ENCODE measurements at places on chromosomes 6 and 20. TPM values are rescaled to one million over a fixed set of nuclear protein-coding genes. Genes with fewer than 3 reads are reported as not detected.

DNA sequence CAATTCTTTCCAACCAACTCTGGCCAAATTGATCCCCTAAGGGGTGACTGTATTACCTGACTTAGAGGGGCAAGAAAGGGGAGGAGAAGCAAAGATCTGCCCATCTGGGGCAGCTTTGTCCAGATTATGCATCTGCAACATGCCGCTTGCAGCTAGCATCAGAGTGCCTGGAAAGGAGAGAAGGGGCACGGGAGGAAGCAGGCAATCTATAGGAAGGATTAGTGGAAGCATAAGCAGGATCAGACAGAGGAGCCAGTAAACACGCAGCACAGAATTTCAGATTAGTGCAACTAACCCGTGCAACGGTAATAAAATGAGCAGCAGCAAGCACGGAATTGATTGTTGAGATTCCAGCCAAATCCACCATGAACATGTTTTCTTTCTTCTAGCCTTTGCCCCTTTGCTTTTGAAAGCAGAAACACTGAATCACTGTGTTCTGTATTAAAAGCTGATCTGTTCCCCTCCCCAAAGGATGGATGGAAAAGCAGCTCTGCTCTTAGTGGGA is 643.6 kb upstream of the CHD6 start:
- H3K27ac ChIP-seq = no peak overlapping the region
- no peak for DNase-seq
- no peaks in the 10 kb centered on the region for H3K27me3 ChIP-seq
- H3K4me3 ChIP-seq = no peak overlapping the region
- H3K4me1 ChIP-seq = no peaks in the 10 kb centered on the region

SYNDIG1 gene
- total RNA-seq = 5.0 TPM

C6orf163 gene
- 2.0 TPM for total RNA-seq

- no peaks in the 10 kb centered on the region for H3K36me3 ChIP-seq
- H3K4me3 ChIP-seq = no peak overlapping the region
- H3K4me1 ChIP-seq = peaks cover 89% of the 10 kb centered on the region
- H3K27ac ChIP-seq = peak overlapping the region; percentile 31
These were observed 89.9 kb downstream of the ARID1B start for GRCh38 chr6:156867121-156867520.

GRM1 gene
- 0.41 TPM for total RNA-seq

DNA sequence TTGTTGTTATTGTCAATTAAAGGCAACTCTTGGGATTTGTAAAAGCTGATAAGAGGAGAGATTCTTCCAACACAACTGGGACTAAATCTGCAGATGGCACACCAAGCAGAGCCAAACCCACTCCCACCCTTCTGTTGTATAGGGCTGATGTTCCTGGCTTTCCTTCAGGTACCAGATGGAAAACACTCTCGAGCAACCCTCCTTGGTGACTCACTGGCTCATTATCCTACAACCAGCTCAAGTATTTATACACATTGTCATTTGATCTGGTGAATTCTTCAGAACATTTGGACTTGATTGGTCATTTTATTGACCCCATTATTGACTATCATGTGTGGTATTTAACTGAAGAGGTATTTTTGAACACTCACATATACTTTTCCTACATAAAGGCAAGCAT is 190.3 kb upstream of the PCSK2 start:
- H3K4me1 ChIP-seq = peaks cover 6% of the 10 kb centered on the region
- no peaks in the 10 kb centered on the region for H3K36me3 ChIP-seq
- H3K27ac ChIP-seq = no peak overlapping the region
- H3K4me3 ChIP-seq = no peak overlapping the region

SLC24A3 gene
- total RNA-seq = 4.7 TPM

DNA sequence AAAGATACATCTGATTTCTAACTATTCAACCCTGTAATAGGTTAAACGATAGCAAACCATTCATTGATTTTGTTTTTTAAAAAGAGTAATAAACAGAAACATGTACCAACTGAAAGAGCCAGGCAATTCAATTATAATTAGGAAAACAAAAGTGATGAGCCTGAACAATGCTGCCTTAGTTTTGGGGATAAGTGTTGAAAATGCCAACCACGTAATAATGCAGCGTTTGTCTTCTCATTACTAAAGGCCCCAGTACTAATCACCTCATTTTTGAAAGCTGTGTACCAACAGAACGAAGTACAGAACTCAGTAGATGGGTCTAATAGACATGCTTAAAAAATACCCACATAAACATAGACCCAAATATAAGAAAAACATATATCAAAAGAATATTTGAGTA is 663.6 kb upstream of the CHD6 start:
- peaks cover 11% of the 10 kb centered on the region for H3K27me3 ChIP-seq
- no peaks in the 10 kb centered on the region for H3K36me3 ChIP-seq
- H3K27ac ChIP-seq = no peak overlapping the region
- peaks cover 5% of the 10 kb centered on the region for H3K4me1 ChIP-seq
- DNase-seq = no peak

DNA sequence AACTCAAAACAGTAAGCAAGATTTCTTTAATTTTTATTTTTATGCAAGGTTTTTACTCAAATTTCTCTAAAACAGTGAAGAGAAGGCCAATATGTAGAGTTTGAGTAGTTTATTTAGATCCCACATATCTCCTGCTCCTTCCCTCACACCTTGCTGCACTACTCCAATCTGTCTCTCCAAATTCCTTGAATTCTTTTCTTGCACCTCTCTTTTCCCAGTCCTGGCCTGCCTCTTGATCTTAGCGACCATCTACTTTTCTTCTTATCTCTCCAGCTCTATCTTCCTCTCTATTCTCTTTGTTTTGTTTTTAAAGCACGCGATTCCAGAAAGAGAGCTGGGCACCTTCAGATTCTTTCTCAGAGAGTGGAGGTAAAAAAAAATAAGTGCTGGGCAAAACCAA is 86.7 kb upstream of the KCNQ5 start:
- no peaks in the 10 kb centered on the region for H3K27me3 ChIP-seq
- H3K27ac ChIP-seq = no peak overlapping the region
- H3K36me3 ChIP-seq = no peaks in the 10 kb centered on the region
- peaks cover 12% of the 10 kb centered on the region for H3K4me1 ChIP-seq
- no peak overlapping the region for H3K4me3 ChIP-seq

- H3K27ac ChIP-seq = no peak overlapping the region
- H3K4me3 ChIP-seq = no peak overlapping the region
- DNase-seq = no peak
- peaks cover 8% of the 10 kb centered on the region for H3K27me3 ChIP-seq
- H3K36me3 ChIP-seq = no peaks in the 10 kb centered on the region
These were observed 169.7 kb upstream of the GGTLC1 start for GRCh38 chr20:24158281-24158680.

VGLL2 gene
- not detected for total RNA-seq

DNA sequence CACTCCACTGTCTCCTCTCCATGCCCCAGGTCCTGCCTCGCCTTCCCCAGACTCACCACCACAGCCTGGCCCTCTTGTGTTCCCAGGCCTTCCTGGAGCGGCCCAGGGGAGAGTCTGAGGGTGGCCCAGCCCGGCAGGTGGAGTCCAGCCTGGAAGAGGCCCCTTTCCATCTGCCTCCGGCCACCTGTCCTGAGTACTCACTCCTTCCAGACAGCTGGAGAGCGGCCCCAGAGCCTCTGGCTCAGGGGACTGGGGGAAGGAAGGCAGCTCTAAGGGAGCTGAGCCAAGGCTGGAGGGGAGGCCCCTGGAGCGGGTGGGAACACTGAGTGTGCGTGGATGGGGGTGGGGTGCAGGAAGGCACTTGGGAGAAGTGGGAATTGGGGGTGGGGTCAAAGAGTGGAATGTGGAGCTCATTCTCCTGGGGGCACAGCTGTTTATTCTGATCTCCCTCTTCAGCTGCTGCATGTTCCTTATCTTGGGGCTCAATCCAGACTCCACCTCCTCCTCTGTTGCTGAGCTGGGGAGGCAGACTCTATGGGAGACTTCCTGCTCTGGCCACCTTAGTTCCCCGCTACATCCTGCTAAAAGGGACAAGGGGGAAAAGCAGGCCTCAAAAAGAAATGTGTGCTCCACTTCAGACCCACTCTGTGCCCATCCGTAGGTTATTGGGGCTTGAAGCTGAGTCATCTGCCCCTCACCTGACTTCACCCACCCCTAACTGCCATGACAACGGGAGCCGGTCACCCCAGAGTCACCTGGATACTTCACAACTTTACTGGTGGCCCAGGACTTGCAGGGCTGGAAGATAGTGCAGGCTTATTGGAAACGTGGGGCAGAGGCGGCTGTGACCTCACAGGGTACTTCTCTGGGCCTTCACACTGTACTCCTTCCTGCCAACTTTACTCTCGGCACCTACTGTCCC is 19.5 kb upstream of the TAF8 start:
- H3K27ac ChIP-seq = no peak overlapping the region
- DNase-seq = peak; percentile 24

DACT2 gene
- total RNA-seq = 4.9 TPM

GRCh38 chr20:55424968-55425367 is 580.4 kb downstream of the CBLN4 start:
- no peaks in the 10 kb centered on the region for H3K4me1 ChIP-seq
- peaks cover 2% of the 10 kb centered on the region for H3K27me3 ChIP-seq
- no peak overlapping the region for H3K4me3 ChIP-seq
- no peak overlapping the region for H3K27ac ChIP-seq
- peaks cover 74% of the 10 kb centered on the region for H3K36me3 ChIP-seq

PRRT1 gene
- 1.6 TPM for total RNA-seq

PANK2 gene
- total RNA-seq = 60.3 TPM

EYS gene
- total RNA-seq = 0.18 TPM

TSBP1 gene
- not detected for total RNA-seq

DNA sequence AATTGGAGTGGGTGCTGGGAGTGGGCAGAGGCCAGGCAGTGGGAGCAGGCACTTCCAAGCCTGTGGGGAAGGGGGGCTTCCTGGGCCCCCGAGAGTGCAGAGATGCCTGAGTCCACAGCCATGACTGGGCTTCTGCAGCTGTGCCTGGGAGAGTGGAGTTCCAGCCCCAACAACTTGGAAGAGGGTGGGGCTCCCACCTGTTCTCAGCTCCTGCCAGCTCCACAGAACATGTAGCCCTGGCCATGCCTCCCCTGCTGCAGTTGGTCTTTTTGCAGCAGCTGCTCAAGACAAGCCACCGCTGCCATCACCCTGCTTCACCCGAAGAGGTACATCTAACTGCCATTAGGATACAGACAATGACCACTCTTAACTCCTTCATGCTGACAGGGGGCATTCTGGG is 1092.3 kb downstream of the KHDRBS2 start:
- peaks cover 35% of the 10 kb centered on the region for H3K36me3 ChIP-seq
- no peak for DNase-seq
- peaks cover 2% of the 10 kb centered on the region for H3K27me3 ChIP-seq
- H3K27ac ChIP-seq = no peak overlapping the region

ZSCAN26 gene
- 5.2 TPM for total RNA-seq

DNA sequence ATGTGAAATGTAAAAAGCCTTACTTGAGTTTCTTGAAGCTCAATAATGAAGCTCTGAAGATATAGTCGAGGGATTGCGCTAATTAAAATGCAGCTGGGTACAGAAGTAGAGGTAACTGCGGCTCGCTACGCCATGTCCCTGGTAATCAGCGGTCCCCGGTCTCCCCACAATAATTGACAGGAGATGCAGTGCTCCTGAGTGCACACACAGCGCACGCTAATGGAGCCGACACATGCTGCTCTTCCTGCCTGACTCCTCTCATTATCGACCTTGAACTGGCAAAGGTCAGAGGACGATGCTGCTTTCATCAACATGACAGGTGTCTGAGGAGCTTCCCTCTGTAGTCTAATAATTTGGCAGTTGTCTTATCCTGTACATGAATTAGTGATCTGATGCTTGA is 365.9 kb downstream of the RNF144B start:
- no peak overlapping the region for H3K4me3 ChIP-seq
- DNase-seq = no peak
- H3K4me1 ChIP-seq = peaks cover 64% of the 10 kb centered on the region

DNA sequence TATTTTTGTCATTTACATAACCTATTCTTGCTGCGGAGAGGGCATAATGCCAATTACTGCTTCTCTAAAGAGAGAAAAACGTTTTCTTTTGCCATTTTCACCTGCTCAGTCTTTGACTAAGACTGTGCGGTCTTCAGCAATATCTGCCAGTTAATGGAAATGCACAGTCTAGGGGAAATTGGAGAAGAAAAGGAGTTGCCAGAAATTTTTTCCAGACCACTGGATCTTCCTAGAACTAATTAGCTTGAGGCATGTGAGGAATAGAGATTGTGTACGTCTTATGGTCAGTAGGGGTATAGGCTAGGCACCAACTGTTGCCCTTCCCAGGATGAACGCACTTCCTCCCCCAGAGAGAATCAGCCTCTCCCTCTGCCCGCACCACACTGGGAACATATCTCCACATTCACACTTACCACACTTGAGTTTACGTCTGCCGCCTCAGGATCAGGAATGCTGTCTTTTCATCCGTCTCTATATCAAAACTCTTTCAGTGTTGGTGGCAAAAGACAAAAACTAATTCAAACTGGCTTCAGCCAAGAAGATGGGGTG is 67.9 kb upstream of the E2F3 start:
- H3K4me1 ChIP-seq = peaks cover 6% of the 10 kb centered on the region
- H3K27me3 ChIP-seq = no peaks in the 10 kb centered on the region
- no peak overlapping the region for H3K27ac ChIP-seq

INSM1 gene
- total RNA-seq = 3.3 TPM

FERMT1 gene
- total RNA-seq = 17.6 TPM

DNA sequence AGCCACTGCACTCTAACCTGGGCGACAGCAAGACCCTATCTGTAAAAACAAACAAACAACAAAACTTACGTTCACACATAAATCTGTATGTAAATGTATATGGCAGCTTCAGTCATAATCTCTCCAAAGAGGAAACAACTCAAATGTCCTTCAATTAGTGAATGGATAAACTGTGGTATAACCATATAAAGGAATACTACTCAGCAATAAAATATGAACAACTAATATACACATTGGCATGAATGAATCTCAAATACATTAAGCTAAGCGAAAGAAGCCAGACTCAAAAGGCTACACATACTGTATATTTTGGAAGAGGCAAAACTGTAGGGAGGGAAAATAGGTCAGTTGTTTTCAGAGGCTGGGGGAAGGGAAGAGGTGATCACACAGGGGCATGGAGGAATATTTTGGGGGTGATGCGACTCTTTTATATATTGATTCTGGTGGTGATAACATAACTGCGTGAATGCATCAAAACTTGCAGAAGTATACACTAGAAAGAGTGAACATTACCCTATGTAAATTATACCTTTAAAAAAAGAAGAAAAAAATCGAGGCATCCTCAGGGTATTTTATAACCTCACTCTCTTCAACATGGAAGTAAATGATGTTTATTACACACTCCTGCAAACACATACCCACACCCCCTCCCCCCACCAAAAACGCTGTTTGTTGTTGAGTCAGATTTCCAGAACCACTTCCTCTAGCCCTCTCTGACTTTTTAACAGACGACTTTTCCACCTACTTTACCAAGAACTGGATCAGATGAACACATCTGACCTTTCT is 115.2 kb upstream of the RNF24 start:
- peaks cover 10% of the 10 kb centered on the region for H3K27me3 ChIP-seq
- H3K4me3 ChIP-seq = no peak overlapping the region
- no peak overlapping the region for H3K27ac ChIP-seq
- no peaks in the 10 kb centered on the region for H3K36me3 ChIP-seq

AFDN gene
- 182 TPM for total RNA-seq

DNA sequence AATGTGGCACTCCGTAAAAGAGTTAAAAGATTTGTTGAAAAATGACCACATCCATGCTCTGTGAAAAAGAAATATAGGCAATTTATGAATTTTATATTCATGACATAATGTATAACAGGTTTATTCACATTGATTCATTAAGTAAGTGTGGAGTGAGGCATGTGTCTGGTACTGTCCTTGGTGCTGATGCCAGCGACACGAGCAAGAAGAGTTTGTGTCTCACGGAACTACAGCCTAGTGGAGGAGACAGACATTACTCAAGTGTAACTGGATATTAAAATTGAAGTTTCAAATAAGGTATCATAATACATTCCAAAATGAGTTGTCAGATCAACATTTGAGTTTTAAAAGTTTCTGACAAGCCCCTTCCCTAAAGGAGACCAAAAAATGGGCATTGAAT is 158.2 kb upstream of the PRND start:
- peaks cover 6% of the 10 kb centered on the region for H3K4me1 ChIP-seq
- H3K27ac ChIP-seq = no peak overlapping the region
- peak; percentile 47 for DNase-seq
- H3K36me3 ChIP-seq = no peaks in the 10 kb centered on the region

Measured in WTC11 (cell line).